Kasumi-1 (cell line): ENCODE measurements at places on chromosomes 6 and 20.

- DNase-seq = no peak
Observed at GRCh38 chr6:14501240-14501639, 383.7 kb downstream of the CD83 start.

DNA sequence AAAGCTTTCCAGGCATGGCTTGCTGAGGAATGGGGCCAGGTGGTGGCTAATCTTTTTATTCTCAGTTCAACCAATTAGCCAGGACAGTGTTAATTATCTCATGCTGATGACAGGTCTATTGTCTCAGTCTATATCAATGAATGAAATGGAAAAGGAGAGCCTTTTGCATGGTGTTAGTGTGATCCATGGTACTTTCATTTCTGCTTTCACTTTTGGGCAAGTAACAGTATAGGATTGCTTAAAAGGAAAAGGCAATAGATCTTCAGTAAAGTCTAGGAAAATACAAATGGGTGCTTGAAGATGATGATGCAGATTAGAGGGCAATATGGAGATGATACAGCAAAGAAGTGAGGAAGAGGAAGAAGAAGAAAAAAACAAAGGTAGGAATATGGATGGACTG is 430.3 kb downstream of the TFAP2A start:
- no peak for DNase-seq

- no peak for DNase-seq
Observed at GRCh38 chr6:36386495-36387439, 702 bp downstream of the ETV7 start.

GRCh38 chr20:23260181-23260840 is 90.3 kb upstream of the NXT1 start:
- no peak for DNase-seq

GRCh38 chr6:47207261-47207660 is 102.4 kb downstream of the TNFRSF21 start:
- DNase-seq = no peak

DNA sequence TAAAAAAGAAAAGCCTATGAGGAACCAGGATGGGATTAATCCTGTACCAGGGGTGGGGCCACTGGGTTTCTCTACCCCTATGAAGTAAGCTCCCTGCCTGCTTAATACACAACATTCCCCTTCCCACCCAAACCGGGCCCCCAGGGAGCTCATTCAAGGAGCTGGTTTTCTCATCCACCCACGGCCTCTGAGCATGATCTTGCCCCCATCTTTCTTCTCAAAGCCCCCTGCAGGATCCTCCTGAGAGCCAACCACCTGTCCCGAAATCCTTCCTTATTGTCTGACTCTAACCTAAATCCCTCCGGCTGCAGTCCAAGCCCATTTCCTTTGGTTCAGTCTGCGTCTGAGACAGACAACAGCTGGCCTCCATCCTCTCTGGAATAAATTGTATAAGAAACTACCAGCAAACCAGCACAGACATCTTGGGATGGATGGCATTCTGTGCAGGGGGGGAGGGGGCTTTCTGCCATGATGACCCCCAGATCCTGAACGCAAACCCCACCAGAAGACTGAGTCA is 21.0 kb downstream of the KCNK5 start:
- no peak for DNase-seq

- DNase-seq = peak; percentile 22
Observed at GRCh38 chr6:125748406-125749172, 843 bp upstream of the HEY2 start.

DNA sequence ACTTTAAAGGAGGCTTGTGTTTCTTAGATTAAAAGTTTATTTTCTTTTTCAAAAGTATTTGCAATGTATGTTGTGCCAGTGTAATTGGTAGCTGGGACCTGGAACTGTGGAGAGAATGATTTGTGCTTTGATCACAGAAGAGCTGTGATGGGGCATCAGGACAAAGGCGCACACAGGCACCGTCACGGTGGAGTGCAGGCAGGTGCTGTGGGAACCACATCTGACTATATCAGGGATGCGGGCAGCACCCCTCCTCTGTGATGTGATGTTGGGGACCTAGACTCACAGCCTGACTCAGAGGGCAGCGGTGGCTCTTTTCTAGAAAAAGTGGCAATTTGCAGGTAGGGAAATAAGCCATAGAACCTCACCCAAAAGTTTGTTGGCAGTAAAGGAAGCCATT is 34.5 kb downstream of the SYTL3 start:
- no peak for DNase-seq

DNA sequence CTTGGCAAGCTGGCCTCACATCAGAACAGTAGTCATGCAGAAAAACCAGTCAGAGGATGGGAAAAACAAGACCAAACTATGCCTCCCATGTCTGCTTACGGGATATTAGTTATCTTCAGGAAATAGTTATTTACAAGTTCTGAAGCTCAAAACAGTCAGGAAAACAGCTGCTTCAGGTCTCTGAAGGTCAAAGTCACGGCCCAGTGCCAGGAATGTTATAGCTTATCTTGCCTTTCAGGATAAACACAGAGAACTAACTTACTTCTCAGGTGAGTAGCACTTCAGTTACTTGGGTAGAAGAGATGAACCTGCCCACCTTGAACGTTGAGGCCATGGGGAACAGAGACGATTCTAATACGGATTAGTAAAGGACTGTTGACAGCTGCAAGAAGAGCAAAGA is 310.7 kb downstream of the KIF16B start:
- no peak for DNase-seq

DNA sequence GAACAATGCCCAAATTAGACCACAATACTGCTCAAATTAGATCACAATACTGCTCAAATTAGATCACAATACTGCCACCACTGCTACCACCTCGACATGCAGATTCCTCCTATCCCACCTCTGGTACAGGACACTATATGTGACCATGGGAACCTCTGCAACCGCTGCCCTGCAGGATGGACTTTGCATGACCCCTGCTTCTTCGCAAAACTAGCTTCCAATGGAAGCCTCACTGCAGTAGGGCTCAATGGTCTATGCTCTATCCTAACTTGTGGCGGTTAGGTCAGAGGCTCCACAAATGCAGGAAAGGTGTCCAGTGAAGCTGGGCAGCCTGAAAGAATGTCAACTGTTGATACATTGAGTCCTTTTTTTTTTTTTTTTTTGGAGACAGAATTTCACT is 7.8 kb upstream of the TXNDC5 start:
- no peak for DNase-seq

DNA sequence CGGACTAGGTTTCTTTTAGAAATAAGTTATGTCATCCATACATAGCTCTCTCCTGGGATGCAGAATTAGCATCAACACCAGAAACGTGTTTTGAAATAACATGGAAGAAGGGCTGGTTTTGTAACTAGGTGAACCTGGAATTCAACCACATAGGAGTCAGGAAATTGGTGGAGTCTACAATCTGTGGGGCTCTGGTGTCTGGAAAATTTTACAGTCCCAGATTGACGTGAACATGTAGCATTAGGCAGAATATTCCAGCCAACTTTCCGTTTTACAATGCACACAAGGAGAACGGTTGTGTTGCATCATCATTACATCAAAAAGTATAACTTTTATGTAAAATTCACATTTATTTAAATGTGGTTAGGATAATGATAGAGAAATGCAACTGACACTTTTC is 1.9 kb downstream of the KCNQ5 start:
- DNase-seq = peak; percentile 40

- DNase-seq = no peak
Observed at GRCh38 chr6:135990439-135990838, 138.9 kb downstream of the PDE7B start.

GRCh38 chr6:70180901-70181599 is 121.8 kb downstream of the COL9A1 start:
- DNase-seq = no peak

GRCh38 chr6:17867880-17868279 is 119.6 kb downstream of the KIF13A start:
- no peak for DNase-seq

GRCh38 chr6:150435832-150436231 is 67.0 kb downstream of the IYD start:
- DNase-seq = no peak

- DNase-seq = no peak
Observed at GRCh38 chr6:84739866-84740208, 24.6 kb downstream of the TBX18 start.

DNA sequence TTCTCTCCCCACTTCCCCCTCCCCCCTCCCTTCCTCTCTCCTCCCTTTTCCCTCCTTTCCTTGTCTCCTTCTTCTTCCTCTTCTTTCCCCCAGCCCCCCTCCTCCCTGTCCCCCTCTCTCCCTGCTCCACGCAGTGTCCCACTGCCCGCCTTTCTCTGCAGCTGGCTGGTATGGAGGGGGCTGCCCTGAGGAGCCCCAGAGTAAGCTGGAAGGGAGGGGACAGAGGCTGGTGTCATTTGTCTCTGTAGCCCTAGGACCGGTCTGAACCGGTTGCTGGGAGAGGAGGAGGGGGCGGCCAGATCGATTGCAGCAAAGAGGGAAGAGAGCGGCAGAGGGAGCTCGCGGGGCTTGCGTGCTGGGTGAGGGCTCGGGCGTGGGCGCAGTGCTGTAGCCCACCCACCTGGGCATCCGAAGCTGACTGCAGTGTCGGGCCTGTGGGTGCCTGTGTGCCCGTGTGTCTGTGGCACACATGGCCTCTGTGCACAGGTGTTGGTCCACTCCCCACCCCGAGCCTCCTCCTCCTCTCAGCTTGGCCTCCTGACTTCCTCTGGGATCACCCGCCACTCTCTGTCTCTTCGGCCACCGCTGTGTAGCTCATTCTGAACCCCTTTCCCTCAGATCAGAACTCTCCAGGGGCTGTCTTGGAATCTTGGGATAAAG is 50.6 kb downstream of the SRC start:
- DNase-seq = peak; percentile 24

DNA sequence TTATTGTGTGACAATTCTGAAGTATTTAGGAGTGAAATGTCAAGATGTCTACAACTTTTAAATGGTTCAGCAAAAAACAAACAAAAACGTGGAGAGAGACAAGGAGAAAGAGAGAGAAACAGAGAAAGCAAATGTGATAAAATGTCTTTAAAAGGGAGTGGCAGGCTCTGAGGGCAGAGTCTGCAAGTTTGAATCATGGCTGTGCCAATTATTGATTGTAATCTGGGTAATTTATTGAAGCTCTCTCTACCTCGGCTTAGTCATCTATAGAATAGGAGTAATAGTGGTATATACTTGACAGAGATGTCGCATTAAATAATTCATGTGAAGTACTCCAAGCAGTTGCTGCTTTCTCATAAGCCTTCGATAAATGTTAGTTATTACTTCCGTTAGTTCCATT is 61.3 kb upstream of the ARID1B start:
- no peak for DNase-seq
